Activated naive CD8-positive, alpha-beta T cell treated with anti-CD3 and anti-CD28 coated beads, Interleukin-2, amount 10 ng/mL, durations not matched to agents 7 days and 5 days (primary cell): ENCODE measurements at places on chromosomes 11 and 22. TPM values are rescaled to one million over a fixed set of nuclear protein-coding genes. Genes with fewer than 3 reads are reported as not detected.

The RIC3 gene
- 18.6 TPM for total RNA-seq

The WBP2NL gene
- total RNA-seq = 2.4 TPM

The EHBP1L1 gene
- total RNA-seq = 118 TPM

The RCOR2 gene
- 0.58 TPM for total RNA-seq

The CABP4 gene
- 3.0 TPM for total RNA-seq

The MRGPRX3 gene
- not detected for total RNA-seq

The RAC2 gene
- total RNA-seq = 963 TPM

DNA sequence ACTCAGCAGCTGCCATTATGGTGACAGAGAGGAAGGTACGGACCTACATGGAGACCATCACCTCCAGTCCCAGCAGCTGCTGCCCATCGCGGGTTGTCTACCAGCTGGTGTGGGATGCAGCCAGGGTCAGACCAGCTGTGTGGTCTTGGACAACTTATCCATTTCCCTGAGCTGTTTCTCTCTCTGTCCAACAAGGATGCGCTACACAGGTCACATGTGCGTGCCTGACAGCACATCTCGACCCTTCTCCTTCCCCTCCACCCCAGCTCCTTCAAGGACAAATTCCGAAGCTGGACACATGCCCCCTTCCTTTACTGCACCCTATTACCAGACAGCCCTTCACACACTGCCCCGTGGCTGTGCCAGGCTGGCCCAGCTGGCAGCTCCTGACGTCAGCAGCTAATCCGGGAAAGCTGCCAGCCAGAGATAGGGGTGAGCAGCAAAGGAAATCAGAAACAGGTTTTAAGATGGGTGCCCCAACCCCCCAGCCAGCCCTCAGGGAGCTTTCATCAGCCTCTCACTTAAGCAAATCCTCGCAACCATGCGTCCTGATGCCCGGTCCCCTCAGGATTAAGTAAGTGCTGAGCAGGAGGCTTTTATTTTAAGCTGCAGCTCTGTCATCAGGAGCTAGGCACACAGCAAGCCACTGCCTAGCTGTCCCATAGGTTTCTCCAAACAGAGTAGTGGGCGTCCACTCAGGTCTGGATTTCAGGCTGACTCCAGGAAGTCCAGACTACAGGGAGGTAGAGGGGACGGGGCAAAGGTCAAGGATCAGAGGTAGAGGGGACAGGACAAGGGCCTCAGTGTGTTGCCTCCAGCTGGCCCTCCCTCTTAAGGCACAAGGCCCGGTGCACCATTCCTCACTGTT, 20.3 kb downstream of the TEF start:
- no peak overlapping the region for H3K27ac ChIP-seq
- peaks cover 5% of the 10 kb centered on the region for H3K4me1 ChIP-seq
- DNase-seq = no peak
- H3K36me3 ChIP-seq = no peaks in the 10 kb centered on the region

GRCh38 chr11:94595076-94595475, 27.9 kb downstream of the PIWIL4 start:
- H3K27ac ChIP-seq = no peak overlapping the region
- no peak overlapping the region for H3K4me3 ChIP-seq
- H3K4me1 ChIP-seq = no peaks in the 10 kb centered on the region
- no peaks in the 10 kb centered on the region for H3K36me3 ChIP-seq

DNA sequence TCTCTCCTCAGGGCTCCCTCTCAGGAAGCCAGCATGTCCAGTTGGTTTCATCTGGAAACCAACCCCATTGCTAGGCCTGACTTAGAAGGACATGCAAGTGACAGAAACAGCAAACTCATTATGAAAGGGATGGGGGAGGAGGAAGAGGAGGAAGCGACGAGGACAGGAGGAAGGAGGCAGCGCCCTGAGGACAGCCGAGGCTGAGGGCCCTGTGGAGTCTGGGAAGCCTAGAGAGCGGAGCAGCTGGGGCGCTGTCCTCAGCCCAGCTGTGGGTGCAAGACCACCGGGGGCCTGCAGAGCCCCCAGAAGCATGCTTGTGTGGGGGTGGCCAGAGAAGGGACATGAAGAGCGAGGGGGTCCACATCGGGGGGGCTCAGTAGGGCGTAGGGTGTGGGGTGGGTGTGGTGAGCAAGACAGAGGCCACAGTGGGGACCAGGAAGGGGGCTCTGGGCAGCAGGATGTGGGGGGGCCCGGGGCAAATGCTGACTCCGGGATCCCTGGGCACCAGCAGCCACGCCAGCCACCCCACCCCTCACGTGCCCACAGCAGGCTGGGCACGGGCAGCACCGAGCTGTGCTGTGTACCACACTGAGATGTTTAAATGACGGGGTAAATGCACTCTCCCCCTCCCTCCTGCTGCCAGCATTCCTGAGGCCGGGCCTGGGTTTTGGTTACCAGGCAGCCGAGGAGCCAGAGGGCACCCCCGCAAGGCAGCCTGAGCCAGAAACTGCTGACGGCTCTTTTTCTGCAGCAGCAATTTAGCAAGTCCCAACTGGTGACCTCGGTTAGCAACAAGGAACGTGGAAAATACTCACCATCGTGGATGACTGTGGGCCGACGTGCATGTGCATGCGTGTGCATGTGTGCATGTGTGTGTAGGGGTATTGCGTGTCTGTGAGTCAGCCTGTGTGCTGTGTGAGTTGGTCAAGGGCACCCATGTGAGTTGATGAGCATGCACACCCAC, 82.7 kb upstream of the LINC01488 start:
- H3K27ac ChIP-seq = no peak overlapping the region
- peaks cover 10% of the 10 kb centered on the region for H3K27me3 ChIP-seq
- DNase-seq = no peak
- no peak overlapping the region for H3K4me3 ChIP-seq

GRCh38 chr22:40313007-40313406, 33.3 kb upstream of the ADSL start:
- H3K27ac ChIP-seq = no peak overlapping the region
- no peaks in the 10 kb centered on the region for H3K27me3 ChIP-seq
- H3K4me3 ChIP-seq = no peak overlapping the region
- DNase-seq = no peak
- peaks cover 60% of the 10 kb centered on the region for H3K36me3 ChIP-seq
- H3K4me1 ChIP-seq = peaks cover 20% of the 10 kb centered on the region

DNA sequence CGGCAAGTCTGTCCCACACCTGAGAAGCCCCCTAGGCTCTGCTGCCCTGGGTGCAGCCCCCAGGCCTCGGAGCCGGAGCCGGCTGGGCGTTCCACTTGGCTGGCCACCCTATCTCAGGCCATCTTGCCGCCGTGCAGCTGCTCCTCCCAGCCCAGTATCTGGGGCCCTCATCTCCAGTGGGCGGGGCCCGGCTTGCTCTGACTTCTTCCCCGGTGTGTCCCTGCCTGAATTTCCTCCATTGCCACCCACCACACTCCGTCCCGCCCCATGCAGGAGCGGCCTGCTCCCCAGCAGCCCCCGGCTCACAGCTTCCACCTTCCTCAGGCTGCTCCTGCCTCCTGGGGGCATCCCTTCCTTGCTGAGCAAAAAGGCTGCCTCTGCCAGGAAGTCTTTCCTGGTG, 46.6 kb downstream of the WNT7B start:
- H3K4me3 ChIP-seq = no peak overlapping the region
- no peak overlapping the region for H3K27ac ChIP-seq
- no peaks in the 10 kb centered on the region for H3K36me3 ChIP-seq
- DNase-seq = no peak

DNA sequence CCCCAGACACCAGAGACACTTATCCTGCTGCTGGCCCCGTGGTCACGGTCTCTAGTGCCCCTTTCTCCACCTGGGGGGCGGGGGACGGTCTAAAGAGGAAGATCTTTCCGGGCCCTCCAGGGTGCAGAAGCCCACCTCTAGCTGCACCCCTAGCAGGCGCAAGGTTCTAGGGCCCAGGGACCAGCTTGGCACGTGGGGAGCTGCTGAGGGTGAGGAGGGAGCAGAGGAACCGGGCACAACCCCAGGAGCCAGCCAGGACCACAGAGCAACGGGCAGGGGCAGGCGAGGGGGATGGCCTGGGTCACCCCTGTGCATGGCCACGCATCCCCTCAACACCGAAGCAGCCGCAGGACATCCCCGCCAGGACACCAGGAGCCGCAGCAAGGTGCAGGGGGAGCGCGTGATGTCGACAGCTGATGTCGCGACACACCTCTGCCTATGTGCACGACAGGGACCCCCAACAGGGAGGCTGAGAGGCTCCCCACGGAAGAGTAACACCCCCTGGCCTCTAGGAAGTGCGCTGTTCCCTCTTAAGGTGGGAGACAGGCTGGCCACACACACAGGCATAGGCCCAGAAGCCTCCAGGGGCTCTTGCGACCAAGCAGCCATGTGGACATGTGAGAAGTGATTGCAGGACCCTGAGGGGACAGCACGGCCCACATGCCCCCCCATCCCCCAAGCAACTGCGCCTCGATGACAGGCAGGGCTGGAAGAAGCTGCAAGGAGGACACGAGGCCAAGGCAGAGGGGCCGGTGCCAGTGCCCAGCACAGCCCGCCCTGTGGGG, 5.1 kb downstream of the LRFN4 start:
- no peaks in the 10 kb centered on the region for H3K36me3 ChIP-seq
- no peak for DNase-seq
- no peak overlapping the region for H3K27ac ChIP-seq
- no peak overlapping the region for H3K4me3 ChIP-seq
- no peaks in the 10 kb centered on the region for H3K4me1 ChIP-seq
- H3K27me3 ChIP-seq = no peaks in the 10 kb centered on the region
